ENCODE measurements at places on chromosomes 5 and 9.
A peak's percentile ranks its signal among the peaks of the same experiment; 100 is the strongest.

GRCh38 chr5:169724303-169725087, 87.4 kb downstream of the DOCK2 start:
- DNase-seq, result no peak

DNA sequence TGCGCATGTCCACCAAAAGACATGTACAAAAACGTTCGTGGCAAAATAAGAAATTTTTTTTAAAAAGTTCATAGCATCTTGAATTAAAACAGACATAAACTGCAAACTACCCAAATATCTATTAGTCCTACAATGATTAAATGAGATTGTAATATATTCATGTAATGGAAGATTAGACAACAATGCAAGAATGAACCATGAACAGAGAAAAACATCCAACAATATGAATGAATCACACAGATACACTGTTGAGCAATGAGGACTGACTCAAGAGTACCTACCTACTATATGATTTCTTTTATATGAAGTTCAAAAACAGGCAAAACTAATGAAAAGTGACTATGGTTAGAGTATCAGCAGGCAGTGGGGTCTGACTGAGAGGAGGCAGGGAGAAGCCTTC, 17.9 kb upstream of the CTNNAL1 start:
- DNase-seq, result no peak

GRCh38 chr9:13447843-13448422, 168.4 kb upstream of the MPDZ start:
- no peak for DNase-seq

DNA sequence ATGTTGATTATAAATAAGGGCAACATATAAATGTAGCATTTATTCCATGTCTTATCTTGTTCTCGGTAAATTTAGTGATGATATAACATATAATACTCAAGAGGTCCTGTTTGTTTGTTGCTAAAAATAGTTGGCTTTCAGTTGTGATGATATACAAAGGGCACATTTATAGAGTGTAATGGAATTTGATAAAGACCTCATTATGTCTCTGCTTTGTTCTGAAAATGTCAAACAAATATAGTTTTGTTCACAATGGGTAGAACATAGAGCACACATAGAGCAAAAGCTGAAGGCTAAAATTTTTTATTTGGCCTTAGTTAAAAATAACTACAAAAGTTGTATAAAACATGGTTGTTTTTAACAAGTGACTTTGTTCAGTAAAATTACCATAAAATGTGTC, 477.1 kb upstream of the SMC2 start:
- DNase-seq, result no peak

DNA sequence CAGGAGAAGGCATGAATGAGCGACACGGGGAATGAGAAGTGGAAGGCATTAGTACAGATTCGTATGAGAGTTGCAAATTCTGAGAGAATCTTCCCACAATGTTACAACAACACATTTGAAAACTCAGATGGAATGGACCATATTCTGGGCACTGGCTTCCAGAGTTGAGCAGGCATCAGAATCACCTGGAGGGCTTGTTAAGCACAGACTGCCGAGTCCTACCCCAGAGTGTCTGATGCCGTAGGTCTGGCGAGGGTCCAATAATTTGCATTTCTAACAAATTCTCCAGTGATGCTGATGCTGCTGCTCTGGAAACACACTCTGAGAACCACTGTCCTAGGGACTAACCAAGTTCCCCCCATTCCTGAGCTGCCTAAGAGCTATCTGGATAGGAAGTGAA, 2.9 kb upstream of the TLX3 start:
- DNase-seq, result no peak

DNA sequence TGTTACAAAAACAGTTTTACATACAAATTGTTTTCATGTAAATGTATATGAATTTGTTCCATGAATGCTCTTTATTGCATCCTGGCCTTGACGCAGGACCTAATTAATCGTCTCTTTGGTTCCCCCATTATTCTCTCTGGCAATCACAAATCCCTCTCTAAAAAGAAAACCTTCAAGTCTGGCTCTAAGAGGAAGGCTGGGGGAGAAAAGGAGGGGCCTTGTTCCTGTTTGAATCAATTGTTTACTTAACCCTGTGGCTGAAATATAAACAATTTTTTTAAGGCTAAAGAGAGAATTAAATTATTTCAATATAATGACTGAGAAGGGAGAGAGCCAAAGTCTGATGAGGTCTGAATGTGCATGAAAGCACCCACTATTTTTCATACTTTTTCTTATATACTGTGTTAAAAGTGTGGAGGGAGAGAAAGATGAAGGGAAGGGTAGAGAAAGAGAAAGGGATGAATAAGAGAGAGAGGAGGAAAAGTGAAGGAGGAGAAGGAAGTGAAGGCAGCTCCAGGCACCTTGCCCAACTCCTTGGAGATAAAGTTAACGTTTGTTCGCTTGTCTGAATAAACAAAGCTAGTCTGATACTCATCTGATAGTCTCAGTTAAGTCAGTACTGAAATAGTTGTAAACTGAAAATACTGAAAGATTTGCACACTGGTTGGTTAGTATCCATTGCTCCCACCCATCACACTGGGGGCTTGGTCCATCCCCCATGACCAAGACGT, 116.4 kb upstream of the SPDL1 start:
- no peak for DNase-seq

DNA sequence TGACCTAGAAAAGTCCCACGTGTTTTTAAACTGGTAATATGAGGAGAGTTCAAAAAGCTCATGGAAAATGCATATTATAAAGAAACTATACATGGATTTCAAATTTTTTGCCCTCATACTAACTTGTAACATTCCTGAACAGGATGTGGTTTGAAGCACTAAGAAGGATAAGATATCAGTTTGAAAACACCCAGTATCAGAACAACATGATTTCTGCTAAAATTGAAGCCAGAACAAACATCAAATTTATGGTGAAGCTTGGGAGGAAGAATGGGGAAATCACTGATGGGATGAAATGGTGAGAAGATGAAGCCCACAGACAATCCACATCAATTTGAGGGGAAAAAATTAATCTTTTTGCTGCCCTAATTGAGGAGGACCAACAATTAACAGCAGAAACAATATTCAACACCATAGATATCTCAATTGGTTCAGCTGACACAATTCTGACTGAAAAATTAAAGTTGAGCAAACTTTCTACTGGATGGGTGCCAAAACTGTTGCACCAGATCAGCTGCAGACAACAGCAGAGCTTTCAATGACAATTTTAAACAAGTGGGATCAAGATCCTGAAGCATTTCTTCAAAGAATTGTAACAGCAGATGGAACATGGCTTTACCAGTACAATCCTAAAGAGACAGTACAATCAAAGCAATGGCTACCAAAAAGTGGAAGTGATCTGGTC, 113.2 kb upstream of the SNX2 start:
- DNase-seq, result no peak

- no peak for DNase-seq
These were observed 266.2 kb downstream of the ARHGEF28 start for GRCh38 chr5:73892218-73892617.

DNA sequence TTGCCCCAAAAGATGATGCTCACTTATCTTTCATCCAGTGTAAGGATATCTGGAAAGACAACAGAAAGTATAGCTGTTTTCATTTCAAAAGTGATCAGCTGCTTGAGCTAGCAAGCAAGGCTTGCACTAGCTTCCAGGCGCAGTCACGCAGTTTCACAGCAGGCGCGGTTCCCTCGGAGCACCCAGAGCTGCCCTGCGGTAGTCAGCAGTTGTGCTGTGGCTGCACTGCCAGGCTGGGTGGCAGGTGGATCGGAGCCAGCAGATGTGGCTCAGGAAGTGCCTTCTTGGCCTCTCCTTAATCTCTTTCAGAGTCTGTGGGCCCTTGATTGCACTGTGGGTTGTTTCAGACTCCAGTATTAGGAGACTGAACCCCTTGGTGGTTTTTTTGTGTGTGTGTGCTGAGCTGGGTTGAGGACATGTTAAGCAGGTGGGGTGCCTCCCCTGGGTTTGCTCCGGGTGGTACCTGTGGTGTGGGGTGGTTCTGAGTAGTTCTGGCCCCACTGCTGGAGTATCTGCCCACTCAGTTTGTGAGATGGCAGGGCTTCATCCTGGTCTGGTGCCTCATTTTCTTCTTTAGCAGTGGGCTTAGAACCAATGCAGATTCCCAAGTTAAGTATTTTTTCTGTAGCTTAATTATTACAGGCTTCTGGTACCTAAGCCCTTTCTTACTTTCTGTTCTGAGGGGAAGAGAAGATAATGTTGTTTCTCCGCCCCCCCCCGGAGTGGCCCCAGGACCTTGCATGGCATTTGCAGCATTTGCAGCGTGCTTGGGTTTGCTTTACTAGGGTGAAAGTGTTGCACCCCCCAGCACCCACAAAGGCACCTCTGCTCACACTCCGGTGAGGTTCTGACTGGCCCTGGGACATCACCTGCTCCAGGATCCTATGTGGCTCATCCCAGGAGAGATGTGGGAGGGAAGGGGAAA, 16.4 kb downstream of the TENT4A start:
- DNase-seq, result peak; percentile 43

GRCh38 chr5:169521366-169521983, 62.1 kb upstream of the SPDL1 start:
- no peak for DNase-seq

GRCh38 chr5:1343931-1344901, 683 bp downstream of the CLPTM1L start:
- DNase-seq, result no peak

GRCh38 chr5:97231025-97231636, 48.1 kb upstream of the RIOK2 start:
- peak; percentile 56 for DNase-seq

- no peak for DNase-seq
These were observed 39.1 kb downstream of the SMIM15 start for GRCh38 chr5:61123145-61123544.

DNA sequence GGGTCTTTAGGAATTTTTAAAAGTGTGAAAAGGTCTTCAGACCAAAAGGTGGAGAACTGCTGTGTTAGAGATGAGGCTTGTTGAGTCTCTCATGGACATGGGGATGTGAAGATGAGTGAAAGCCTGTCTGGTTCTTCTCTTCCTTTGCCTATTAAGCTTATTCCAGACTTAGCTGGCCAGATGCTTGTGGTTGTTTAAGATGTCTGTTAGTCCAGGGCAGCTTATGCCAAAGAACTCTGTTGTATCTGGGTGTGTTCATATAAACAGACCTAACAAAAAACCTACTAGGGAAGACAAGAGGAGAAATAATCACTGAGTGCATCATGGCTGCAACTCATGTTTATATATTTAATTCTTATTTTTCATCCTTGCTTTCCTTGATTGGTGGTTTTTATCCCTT, 57.5 kb upstream of the NCS1 start:
- no peak for DNase-seq

DNA sequence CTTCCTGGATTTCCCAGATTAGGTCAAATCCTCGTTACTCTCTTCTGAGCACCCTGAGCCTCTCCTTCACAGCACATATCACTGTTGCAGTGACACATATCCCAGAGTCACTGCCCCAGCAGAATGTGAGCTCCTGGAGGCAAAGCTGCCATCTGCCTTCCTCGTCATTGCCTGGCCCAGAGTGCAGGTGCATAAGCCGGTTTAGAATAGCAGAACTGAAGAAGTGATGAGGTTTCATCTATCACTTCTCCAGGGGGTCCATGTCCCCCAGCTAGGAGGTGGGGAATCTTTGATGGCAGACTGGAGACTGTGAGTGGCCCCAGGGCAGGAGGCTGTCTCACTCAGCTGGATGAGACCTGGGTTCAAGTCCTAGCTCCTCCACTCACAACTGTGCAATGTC, 25.8 kb downstream of the NIPAL4 start:
- no peak for DNase-seq

DNA sequence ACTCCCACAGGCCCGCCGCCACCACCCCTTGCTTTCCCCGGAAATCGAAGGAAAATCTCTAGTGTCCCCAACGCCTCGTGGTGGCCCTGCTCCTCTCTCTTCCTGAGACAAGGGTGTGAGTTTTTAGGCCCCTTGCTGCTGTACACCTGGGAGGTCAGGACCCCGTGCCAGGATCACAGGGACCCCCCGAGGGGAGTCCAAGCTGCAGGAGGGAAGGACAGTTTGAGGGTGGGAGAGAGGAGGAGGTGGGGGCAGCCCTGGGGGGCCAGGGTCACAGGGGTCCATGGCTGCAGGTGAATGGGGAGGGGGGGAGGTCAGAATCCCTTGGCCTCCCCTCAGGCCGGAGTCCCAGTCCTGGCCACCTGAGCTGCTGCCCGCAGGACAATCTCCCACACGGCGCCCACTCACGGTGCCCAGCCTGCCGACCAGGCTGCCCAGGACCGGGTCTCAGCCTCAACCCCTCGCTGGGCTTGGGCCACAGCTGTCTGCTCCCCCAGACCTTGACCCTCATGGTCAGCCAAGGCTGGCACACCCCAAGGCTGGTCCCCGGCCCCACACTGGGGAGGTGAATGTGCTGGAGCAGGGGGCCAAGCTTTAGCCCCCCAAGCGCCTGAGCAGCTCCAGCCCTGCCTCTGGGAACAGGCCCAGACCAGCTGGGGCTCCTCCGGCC, 19.9 kb downstream of the TPPP start:
- DNase-seq, result no peak

DNA sequence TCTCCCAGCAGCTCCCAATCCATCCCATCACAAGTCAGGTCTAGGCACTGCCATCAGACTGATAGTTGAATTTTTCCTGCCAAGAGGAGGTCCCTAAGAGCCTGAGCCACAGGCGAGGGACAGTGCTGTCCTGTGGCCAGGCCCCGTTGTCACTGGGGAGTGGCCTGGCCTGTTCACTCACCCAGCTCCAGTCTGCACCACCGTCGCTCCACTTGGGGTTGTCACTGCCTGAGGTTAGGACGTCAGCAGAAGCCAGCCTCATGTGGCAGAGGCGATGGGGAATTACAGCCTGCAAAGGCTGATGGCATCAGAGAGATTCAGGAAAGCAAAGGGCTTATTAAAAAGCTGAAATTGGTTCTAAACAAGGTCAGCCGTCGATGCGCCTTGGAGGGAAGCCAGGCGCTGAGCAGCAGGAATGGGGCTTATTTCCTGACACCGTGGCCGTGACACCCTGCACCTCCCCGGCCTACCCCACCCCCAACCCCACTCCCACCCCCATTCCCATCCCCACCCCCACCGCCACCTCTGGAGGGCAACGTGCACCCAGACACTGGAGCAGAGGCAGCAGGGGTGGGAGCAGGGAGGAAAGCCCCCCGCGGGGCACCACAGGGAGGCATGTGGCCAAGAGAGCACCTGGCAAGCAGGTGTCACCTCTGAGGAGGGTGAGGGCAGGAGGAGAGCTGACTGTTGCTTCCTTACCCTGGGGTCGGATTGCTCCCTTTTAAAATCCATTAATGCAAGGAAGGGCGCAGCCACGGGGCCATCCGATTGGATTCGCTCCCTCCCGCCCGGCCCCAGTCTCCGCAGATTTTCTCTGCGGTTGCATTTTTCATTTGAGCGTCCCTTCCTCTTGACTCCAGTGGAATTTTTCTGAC, 3.1 kb upstream of the DBH start:
- no peak for DNase-seq

DNA sequence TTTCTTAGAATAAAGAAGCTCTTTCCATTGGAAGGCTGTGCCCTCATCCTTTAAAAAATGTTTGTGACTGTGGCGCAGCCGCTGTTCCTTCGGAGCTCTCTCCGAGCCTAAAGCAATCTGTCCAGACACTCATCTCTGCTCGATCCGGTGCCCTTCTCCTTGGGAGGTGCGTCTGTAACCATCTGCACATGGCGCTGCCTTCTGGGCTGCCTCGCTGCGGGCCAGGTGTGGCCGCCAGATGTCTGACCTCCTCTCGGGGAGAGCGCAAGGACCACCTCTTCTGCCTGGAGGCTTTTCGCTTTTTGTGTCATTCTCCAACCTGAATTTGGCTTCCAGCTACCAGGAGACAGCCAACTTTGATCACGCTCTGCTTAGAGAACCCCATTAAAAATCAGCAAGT, 153.4 kb upstream of the PTCH1 start:
- no peak for DNase-seq

All from CD4-positive, alpha-beta T cell treated with Interleukin-10 for 1 hour (primary cell).